Stimulated activated CD4-positive, alpha-beta T cell treated with anti-CD3 and anti-CD28 coated beads, Interleukin-2, amount 100 ng/mL, for 24 hours (primary cell): ENCODE measurements at places on chromosomes 13 and 19.

DNA sequence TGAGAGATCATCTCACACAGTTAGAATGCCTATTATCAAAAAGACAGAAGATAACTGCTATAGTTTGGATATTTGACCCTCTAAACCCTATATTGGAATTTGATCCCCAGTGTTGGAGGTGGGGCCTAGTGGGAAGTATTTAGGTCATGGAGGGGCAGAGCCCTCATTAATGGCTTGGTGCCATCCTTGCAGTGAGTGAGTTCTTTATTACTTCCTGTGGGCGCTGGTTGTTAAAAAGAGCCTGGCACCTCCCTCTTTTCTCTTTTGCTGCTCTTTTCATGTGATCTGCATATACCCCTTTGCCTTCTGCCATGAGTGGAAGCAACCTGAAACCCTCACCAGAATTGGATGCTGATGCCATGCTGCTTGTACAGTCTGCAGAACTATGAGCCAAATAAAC, 66.8 kb downstream of the TDRD3 start:
- no peak for DNase-seq

GRCh38 chr13:99256283-99256682, 1.9 kb downstream of the GPR18 start:
- no peak for DNase-seq

DNA sequence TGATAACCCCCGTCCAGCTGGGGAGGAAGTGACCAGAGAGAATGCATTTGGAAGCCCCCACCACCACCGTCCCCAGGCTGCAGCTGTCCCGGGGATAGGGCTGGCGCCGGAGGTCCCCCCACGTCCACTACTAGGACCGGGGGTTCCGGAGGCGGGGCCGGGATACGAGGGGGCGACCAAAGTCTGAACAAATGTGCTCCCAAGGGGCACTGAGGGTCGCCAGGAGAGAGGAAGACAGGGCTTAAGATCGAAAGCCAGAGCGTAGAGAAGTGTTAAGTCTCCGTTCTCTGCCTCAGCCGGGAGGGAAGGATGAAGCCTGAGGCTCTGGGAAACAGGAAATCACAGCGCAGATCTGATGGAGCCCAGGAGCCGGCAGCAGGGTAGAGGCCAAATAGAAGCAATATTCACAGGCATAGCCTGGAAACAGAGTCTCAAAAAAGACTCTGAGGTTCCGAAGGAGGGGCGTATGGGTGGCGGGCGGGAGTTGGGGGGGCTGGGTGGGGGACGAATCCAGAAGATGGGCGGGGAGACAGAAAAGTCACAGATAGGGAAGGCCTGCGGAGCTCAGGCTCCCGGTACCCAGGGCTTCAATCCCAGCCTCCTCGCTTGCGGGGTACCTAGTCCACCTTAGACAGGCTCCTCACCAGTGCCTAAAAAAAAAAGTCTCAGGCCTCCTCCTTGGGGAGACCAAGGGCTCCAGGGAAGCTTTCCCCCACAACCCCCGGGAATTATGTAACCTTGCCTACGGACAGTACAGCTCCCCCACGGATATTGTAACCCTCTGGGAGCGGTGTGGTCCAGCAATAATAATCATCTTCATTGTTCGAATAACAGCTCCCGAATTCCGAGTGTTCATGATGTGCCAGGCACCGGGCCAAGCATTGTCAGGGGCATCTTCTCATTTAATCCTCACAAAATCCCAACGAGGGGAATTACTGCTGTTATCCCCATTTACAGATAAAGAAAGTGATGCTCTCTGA, 1.1 kb upstream of the ERF start:
- DNase-seq = no peak

GRCh38 chr19:55379174-55379573, 2.5 kb downstream of the TMEM190 start:
- DNase-seq = no peak

- DNase-seq = no peak
Measured at GRCh38 chr19:57537953-57538547, 10.9 kb downstream of the ZNF549 start.

GRCh38 chr19:41321600-41322270, 11.8 kb downstream of the CCDC97 start:
- DNase-seq = no peak

- no peak for DNase-seq
Measured at GRCh38 chr13:91270031-91270430, 77.5 kb upstream of the MIR17HG start.

GRCh38 chr13:113935001-113935844, 38.7 kb downstream of the C13orf46 start:
- DNase-seq = no peak

DNA sequence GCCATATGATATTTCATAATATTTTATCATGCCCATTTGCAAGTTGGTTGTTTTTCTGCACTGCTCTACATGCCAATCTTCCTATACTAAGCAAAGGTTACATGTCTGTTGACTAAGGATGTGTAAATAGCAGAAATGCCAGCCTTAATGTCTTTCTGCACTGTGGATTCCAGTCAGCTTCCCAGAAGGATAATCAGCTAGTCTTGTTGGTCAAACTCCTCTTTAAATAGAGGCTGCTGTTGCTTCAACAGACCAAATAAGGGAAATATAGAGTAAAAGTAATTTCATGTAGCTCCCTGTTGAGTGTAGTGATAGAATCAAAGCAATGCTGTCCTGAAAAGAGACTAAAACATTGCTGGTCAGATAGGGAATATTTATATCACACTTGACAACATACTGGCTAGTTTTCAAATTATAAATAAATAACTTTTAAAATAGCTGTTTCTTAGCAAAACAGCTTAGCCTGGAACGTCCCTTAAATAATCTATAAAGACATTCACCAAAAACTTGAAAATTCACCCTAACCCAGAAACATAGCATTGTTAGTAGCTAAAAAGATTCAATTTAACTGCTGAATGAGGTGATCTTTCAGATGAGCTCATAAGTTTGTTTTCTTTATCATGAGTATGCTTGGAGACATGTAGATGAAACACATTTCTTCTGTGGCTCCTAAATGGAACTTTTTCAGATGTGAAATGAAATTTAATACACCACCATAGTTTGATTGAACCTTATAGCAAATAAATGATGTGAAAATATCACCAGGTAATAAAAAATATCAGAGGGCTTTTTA, 56.6 kb downstream of the FRY start:
- no peak for DNase-seq

DNA sequence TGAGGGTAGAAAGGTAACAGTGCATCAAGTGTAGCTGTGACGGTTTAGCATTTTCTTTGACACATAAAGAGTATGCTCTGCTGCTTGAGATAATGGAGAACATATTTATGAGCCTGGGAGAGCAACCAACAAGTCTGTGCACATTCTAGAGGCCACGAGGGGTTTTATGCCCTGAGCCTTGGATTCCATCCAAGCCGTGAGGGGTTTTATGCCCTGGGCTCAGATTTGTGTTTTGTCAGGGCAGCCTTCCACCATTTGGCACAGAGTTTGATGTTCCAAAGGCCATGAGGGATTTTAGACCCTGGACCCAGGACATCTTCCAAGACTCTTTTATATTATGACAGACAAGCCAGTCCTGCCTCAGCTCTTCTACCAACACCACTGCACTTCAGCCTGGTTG, 106.4 kb downstream of the ZNF486 start:
- DNase-seq = no peak

- no peak for DNase-seq
Measured at GRCh38 chr13:111241862-111242261, 78.6 kb upstream of the TEX29 start.

DNA sequence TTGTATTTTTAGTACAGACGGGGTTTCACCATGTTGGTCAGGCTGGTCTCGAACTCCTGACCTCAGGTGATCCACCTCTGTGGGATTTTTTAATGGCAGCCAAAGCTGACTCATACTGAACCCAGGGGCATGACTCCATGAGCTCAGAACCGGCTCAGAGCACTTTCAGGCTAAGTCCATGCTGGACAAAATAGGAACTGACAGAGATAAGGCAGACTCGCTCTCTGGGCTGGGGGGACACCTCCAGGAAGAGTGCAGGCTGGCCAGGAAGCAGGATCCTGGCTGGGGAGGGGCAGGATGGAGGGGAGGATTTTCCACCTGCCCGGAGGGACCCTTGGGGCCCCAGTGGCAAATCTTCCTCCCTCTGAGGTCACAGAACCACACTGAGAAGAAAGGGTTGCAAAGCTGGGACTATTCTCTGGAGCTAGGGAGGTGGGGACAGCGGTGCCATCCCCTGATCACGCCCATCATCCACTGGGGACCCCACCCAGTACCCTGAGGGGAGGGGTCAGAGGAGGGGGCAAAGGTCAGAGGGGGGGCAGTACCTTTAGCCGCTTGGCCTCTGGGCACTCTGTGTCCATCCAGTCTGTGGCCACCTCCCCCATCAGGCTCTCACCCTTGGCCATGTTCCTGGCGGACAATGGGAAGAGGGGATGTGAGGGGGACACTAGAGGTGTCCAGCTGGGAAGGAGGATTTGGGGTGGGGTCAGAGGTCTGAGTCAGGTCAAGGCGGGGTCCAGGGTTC, 31.1 kb downstream of the NOTCH3 start:
- no peak for DNase-seq

- DNase-seq = no peak
Measured at GRCh38 chr19:28838909-28839308, 374.0 kb downstream of the UQCRFS1 start.

DNA sequence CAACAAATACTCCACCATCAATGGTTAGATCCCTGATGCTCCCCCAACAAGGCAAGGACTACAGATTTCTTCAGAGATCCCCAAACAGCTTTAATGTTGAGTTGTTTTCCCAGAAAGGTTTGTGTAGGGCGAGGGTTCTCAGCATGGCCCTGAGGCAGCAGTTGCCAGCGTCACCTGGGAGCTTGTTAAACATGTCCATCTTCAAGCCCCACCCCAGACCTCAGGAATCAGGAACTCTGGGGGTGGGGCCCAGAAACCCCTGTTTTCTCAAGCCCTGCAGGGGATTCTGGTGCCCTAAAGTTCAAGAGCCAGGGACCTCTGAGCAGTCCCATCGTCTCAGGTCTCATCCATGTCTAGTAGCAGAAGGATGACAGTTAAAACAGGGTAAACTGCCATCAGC, 9.6 kb downstream of the EFNB2 start:
- DNase-seq = no peak

- DNase-seq = no peak
Measured at GRCh38 chr19:7254590-7254989, 39.6 kb downstream of the INSR start.

- no peak for DNase-seq
Measured at GRCh38 chr13:95585867-95586266, 33.3 kb downstream of the CLDN10 start.

DNA sequence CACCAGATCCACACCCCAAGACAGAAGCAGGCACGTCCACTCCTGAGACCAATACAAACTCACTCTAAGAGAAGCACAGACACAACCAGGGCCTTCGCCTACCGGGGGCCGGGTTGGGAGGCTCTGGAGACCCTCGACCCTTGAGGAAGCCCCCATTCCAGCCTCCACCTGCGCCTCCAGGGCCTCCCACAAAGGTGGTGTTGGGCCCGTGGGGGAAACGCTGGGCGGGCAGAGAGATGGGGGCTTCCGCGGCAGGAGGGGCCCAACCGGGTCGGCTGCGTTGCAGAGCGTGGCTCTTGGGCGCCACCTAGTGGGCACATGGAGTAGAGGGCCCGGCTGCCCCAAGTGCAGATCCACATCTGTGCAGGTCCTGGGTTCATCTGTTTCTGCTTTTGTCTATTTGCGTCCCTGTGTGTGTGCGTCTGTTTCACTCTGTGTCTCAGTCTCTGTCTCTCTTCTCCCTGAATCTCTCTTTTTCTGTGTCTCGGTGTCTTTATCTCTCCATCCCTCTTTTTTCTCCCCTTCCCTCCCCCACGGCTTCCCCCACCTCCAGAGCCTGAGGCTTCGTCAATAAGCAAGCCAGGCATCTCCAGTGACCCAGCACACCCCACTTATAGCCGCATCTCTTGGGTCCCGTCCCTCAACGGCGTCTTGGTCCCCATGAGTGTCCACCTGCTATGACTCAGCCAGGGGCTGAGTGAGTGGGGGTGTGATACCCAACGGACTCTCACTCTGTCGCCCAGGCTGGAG, 10.5 kb upstream of the TINCR start:
- DNase-seq = peak; percentile 78

DNA sequence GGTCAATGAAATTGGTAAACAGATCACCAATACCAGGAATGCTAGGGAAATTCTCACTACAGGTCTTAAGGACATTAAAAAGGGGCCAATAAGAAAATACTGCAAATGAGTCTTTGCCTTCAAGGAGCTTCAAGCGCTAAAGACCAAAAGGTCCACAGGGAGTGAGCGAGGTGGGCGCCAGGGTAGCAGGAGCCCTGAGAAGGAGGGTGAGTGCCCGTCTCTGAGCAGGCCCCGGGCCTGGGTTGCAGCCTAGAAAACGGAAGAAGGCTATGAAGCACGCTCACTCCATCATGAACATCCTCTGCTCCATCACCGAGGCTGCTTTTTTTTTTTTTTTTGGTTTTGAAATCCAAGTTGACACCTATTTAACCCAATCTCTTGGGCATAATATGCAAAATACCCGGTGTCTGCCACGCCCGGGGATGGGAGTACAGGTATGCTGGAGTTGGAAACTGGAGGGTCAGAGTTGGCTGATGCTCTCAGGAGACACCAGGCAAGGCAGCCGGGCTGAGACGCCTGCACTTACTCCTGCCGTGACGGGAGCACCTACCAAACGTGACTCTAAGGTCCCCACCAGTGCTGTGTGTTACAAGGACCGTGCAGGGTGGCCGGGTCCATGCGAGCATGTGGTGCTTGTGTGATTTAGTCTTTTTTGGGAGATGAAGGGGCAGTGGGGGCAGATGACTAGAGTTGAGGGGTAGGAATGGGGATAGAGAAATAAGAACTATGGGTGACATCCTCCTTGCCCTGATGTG, 66.9 kb downstream of the KLF2 start:
- no peak for DNase-seq

DNA sequence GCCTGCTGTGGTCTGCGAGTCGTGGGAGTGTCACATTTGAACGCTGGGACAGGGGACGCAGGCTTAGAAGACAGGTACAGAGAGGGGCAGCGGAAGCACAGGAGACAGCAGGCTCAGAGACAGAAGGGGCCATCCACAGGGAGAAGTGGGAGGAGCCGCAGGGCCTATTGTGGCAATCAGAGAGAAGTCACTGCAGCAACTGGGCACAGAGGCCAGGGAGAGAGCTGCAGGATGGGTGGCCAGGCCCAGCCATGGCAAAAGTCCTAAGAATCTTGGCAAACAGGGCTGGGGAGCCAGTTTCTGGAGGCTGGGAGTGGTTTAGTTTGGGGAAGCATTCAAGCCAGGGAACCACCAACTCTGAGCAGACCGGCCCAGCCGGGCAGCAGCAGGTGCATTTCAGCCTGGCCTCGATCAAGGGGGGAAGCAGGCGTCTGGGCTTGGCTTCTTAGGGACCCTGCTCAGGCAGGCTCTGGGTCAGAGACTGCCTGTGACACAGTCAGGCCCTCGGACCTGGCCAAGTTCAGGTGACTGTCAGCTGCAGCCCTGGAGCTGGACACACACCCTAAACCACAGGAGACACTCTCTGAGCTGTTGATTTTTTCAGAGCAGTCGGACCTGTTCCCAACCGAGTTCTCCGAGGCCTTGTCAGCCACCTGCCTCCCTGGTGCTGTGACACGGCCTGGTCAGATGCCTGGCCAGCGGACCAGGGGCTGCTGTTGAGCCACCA, 11.8 kb downstream of the SH3GL1 start:
- no peak for DNase-seq

GRCh38 chr13:25266706-25267105, 20.6 kb downstream of the MTMR6 start:
- DNase-seq = no peak
